Activated naive CD4-positive, alpha-beta T cell (primary cell): ENCODE measurements at places on chromosomes 12 and 14.

DNA sequence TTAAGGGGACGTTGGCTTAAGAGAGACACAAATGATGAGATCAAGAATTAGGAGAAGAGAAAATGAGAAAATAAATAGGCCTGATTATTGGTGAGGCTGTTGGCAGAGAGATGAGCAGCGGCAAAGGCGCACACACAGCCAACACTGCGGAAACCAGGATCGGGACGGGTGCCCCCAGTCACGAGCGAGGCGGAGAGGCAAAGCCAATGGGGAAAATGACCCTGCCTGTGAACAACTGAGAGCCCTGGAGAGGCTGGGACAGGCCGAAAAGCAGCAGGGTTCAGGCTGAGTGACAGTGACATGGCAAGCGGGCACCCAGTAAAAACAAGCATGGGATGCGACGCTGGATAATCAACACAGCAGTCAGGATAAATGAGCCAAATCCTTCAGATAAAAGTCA lies 21.0 kb downstream of the SLC15A4 start:
- no peak for DNase-seq

DNA sequence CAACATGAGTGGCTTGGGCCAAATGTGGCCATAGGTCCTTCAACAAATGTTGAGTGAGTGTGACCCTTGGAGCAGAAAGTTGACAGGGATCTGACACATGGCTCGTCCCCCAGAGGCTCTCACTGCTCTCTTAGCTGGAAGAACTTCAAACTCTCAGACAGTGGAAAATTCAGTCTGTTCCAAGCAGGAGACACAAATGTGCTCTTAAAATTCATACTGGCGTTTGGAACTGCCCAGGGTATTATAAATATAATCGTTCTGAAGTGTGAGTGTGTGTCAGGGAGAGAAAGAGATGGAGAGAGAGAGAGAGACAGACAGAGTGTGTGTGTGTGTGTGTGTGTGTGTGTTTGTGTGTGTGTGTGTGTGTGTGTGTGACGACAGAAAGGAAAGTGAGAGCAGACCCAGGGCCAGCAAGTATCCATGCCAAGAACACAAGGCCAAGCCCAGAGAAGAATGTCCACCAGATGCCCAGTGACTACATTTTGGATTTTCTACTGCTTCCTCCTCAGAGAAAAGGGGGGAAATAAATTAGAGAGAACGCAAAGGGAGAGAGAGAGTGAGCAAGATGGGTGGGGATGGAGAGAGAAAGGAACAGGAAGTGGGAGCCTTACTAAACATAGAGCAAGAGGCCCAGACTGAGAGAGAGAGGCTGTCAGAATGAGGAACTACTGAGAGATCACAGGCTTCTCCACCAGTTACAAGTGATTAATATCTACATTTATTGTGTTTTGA lies 193.6 kb upstream of the NUDT4 start:
- no peak for DNase-seq

GRCh38 chr12:97642911-97643310 lies 180.3 kb downstream of the RMST start:
- no peak for DNase-seq

GRCh38 chr12:22395666-22396065 lies 61.2 kb upstream of the ST8SIA1 start:
- no peak for DNase-seq

GRCh38 chr12:2286047-2286446 lies 233.3 kb downstream of the CACNA1C start:
- DNase-seq, result no peak

DNA sequence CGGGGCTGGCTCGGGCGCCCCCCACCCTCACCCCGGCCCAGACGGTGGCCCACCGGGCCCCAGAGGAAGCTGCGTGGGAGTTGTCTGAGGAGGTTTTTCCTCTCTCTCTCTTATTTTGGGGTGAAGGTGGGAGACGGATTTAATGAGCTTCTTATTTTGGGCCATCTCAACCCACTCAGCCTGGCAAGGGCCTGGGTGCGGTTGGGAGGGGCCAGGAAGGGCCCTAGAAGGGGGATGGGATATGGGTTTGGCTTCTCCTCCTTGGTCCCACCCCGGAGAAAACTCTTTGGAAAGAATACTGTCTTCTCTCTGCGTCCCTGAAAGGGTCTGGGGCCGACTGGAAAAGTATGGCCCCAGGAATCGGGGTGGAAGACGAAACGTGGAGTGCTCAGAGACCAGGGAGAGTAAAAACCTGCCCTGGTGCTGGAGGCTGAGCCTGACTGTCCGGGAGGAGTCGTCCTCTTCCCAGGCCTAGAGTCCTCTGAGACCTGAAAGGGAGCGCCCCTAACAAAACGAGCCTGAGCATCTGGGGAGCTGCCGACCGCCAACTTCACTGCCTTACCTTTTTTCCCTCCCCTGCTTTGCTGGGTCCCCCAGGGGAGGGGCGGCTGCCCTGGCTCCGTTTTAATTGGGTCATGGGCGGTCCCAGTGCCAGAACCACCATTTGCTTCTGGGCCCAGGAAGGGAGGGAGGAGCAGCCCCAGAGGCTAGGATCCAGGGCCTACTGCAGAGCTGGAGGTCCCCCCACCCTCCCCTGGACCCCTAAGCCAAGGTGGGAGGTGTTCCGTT lies 1.6 kb downstream of the MMP14 start:
- no peak for DNase-seq

DNA sequence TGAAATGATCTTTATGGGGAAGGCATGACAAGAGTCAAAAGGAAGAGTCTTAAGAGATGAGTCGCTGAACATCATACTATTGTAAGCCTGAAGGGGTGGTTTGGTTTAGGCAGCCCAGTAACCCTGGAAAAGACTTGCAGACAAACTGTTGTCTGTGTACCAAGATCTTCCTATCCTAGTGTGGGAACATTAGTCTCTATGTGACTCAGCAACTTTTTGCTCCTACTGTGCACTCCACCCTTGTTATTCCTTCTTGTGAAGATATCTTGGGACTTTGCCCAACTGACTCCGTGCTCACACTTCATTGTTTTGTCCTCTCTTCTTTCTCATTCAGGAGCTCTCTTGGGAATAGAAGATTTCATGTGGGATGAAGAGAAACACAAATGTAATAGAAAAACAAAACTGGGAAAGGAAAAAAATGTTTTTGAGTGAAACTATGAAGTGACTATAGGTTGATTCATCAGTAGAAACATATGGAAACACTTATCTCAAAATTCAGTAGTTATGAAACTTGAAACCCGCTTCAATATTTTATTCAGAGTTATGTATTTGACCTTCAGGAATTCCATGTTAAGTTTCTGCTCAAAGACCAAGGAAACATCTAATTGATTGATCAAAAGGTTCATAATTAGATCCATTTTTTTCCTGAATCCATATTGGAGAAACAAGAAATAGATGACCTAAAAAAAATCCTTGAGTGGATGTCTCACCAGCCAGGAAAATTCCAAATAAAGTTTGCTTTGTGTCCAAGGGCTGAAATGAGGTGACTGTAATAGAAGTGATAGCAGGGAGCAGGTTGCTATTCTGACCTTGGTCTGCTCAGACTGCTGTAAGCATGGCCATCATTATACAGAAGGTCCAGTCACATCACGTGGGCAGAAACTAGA lies 67.2 kb downstream of the BTG1 start:
- no peak for DNase-seq

DNA sequence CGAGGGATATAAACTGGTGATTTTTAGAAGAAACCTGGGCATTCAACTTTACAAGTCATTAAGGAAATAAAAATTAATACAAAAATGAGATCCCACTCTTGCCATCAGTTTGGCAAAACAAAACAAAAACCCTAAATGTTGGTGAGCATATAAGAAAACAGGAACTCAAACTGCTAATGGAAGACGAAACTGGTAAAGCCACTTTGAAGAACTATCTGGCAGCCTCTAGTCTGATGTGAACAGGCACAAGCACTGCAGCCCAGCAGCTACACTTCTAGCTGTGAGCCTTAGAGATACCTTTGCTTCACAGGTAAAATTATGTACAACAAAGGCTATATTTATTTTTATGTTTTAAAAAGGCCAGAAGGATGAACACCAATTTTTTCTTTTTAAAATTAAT lies 459.6 kb downstream of the ZFP36L1 start:
- DNase-seq, result no peak

GRCh38 chr14:45785240-45785639 lies 532.2 kb upstream of the MIS18BP1 start:
- DNase-seq, result no peak

GRCh38 chr12:25321772-25322171 lies 71.0 kb upstream of the KRAS start:
- DNase-seq, result no peak

DNA sequence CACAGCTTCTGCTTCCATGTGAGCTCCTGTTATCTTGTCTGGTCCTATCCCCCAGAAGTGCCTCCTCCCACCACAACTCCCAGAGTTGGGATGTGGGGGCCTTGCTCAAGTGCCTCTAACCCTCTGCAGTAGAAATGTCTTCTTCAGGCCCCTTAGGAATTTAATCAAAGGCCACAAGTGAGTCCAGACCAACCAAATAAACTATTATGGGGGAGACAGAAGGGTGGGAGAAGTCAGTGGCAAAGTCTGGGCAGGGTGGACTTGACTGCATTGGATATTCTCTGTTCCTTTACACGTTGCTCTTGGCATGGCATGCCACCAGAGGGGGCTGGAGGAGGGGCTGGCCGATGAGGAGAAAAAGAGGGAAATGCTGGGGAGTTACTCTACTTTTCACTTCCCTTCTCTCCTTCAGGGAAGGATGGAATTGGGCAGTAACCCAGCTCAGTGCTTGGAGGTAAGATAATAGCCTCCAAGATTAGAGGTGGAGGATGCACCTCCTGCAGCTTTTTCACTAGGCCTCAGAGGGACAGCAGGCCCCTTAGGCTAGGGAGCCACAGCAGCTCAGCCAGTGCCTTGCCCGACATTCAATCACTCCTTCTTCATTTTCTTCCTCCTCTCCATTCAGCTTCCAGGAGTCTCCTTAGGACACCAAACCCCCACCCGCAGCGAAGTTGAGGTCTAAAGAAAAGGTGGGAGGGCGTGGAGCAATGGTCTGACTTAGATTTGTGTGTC lies 1.2 kb upstream of the AP1G2 start:
- no peak for DNase-seq

DNA sequence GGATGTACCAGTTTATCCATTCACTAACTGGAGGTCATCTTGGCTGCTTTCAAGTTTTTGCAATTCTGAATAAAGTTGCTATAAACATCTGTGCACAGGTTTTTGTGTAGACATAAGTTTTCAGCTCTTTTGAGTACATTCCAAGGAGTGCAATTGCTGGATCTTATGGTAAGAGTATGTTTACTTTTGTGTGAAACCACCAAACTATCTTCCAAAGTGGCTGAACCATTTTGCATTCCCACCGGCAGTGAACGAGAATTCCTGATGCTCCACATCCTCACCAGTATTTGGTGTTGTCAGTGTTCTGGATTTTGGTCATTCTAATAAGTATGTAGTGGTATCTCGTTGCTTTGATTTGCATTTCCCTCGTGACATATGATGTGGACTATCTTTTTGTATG lies 150.5 kb upstream of the BCL2L14 start:
- no peak for DNase-seq

- DNase-seq, result no peak
These were observed 1.1 kb downstream of the CNTN1 start for GRCh38 chr12:40693207-40693821.

DNA sequence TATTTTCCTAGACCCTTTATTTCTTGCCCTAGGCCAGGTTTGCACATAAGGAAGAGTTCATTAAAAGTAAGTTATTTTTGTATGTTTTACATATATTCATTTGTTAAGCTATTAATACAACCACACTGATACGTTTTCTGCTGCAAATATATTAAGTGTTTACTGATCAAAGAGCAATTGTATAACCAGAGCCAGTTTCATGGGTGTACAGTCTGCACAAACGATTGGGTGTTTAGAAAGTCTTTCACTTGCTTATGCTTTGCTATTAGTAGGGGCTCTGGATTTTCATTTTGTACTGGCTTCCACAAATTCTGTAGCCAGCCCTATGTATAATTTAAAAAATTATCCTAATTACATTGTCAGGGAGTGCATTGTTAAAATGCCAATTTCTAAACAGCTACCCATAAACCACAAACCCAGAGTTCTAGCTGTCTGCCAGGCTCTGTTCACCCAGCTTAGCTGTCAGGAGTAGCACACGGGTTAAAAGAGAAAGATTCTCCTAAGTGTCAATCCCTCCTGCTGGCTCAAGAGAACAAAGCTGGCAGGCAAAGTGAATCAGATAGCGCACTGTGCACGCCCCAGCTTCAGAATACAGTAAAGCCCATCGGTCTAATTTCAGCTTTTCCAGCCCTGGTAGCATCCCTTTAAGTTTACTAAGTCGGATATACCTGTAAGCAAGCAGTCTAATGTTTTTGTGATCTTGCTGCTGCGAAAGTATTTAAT lies 151.0 kb upstream of the LMO3 start:
- no peak for DNase-seq

DNA sequence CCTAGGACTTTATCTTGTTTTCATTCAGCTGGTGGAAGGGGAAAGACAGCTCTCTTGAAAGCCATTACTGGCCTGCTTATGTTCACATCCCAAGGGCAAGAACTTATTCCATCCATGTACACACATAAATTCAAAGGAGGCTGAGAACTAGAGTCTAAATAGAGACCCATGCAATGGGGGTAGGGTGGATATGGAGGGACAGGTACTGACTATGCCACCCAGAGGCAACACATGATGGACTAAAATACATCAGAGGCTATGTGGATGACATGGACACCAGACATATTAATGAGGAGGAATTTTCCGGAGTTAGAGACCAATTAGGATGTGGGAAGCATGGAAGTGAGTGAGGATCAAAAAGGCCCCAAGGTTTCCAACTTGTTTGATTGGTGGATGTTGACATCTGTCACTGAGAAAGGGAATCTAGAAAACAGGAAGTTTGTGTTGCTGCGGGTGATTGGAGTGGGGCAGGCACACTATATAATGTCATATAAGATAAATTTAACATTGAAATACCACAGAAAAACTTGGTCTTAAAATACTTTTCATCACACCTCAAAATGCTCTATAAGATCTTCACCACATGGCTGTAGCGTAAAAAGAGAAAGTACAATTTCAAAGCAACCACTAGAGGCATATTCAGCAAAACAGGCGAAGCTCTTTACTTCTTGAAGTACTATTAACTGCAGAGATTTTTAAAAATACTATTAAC lies 130.4 kb downstream of the GRIP1 start:
- DNase-seq, result no peak

DNA sequence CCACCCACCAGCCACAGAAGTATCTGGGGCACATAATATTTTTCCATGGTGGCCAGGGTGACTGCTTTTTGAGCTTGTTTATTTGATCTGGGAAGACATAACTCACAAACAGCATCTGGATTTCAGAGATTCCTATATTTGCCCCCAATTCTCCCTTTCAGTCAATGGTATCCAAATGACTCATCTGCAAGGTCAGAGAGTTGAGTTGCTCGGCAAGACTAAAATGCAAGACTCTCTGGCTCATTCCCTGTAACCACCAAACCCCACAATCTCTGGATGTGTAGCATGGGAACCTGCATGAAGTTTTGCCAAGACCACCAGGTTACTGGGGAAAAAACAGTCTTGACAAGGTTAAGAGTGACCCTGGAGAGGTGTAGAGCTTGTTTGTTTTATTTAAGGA lies 174.9 kb upstream of the FAR2 start:
- no peak for DNase-seq
